ENCODE measurements at places on chromosomes 5 and 9.

GRCh38 chr5:152151940-152152339, 227.3 kb upstream of the GLRA1 start:
- no peak for DNase-seq

DNA sequence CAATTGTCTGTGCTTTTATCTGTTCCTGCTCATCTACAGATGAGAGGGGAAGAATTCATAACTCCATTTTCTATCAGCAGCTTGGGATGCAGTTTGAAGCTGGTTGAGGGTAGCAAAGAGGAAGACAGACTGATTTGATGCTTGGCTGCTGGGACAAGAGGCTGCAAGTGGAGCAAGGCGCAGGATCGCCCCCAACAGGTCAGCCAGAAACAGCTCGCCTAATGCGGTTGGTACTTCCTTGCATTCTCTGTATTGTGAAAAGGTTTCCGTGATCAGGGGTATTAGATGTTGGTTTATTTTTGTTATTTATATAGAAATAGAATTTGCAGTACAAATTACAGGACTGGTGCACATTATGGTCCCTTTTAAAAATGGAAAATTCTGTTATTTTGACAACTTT, 40.6 kb downstream of the ZNF883 start:
- DNase-seq = peak; percentile 3

- DNase-seq = no peak
Measured at GRCh38 chr5:132525299-132525724, 18.0 kb downstream of the IL5 start.

DNA sequence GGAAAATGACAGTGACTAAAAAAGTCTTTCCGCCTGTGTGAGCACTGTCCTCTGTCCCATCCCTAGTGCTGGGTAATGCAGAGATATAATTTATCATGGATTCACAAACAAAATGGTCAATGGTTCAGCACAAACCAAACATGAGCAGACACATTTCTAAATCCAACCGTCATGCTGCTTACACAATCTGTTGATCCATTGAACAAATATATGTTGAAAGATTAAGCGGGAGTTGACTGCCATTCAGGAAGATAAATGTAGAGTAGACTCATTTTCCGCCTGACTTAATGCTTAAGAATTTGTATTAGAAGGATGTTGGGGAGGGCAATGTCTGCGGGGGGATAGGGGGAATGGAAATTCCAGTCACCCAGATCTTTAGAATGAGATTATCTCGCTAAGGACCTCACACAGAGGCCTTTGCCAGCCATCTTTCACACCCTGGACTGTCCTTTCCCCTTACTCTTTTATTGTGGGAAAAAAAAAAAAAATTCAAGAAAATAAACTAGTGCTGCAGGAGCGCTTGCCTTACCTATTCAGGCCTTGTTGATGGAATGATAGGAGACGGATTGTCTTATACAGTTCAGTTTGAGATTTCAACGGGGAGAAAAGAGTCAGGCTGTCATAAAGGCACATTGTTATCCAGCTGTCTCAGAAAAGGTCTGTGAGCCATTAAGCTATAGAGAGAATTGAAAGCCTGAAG, 153.7 kb downstream of the TLE1 start:
- no peak for DNase-seq

- DNase-seq = no peak
Measured at GRCh38 chr5:150154618-150155128, 972 bp downstream of the PDGFRB start.

DNA sequence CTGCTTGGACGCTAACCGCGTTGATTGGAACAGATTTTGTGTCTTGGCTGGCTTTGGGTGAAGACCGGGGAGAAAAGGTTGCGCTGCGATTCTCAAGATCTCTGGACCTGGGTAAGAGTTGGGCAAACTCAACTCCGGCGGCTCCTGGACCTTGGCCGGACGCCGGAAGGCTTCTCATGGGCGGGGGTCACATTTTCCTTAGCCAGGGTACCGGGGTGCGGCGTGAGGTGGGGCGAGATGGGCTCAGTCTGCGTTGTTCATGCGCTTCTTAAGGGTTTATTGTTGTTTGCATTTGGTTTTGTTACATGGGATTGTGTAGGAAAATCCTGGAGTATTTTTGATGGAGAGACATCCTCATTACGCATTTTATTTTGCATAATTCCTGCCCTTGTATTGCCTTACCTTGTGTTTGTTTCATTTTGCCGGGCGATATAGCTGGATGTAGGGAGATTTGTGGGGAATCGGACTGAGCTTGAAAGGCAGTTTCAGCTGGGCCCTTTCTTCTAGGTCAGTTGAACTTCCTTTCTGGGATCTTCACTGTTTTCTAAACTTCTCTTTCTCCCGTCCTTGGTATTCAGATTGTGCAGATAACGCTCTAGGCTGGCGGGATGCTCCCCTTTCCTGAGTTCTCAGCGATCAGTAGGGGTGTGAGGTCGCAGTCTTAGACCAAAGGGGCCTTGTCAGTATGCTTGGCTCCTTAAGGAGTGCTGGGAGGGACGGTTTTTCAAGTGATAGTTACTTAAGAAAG, 524 bp downstream of the MEGF10 start:
- no peak for DNase-seq

- no peak for DNase-seq
Measured at GRCh38 chr5:94769996-94770395, 151.5 kb downstream of the SLF1 start.

GRCh38 chr5:170362656-170363055, 26.5 kb downstream of the KCNMB1 start:
- no peak for DNase-seq

GRCh38 chr9:107707428-107707837, 217.9 kb upstream of the KLF4 start:
- DNase-seq = no peak
